T-cell (primary cell): ENCODE measurements at places on chromosomes 3 and 15.

DNA sequence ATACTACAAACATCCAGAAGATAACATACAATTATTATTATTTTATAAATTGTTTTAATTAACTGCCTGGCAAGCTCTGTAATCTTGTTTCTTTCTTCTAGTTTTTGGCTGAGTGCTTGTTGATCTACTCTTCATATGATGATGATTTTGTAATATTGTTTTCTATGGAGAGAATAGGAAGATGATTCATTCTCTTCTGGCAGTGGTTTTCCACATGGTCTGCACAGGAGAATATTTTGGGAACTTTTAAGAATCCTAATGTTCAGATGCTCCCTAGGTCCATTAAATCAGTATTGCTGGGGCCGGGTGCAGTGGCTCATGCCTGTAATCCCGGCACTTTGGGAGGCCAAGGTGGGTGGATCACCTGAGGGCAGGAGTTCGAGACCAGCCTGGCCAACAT lies 37.6 kb downstream of the CACNA2D3 start:
- no peak for DNase-seq

GRCh38 chr3:44439499-44440295 lies 37.8 kb downstream of the ZNF445 start:
- DNase-seq: peak; percentile 62

DNA sequence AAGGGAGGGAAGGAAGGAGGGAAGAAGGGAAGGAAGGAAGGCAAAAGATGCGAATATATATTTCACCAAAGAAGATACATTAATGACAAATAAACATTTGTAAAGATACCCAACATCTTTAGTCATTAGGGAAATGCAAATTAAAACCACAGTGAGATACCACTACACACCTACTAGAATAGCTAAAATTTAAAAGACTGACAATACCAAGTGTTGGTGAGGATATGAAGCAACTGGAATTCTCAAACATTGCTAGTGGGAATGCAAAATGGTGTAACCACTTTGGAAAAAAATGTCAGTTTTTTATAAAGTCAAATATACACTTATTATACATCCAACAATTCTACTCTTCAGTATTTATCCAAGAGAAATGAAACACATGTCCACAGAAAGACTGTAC lies 4.3 kb upstream of the COLQ start:
- no peak for DNase-seq

- no peak for DNase-seq
These were observed 754.1 kb downstream of the NR2F2 start for GRCh38 chr15:97084650-97085049.

DNA sequence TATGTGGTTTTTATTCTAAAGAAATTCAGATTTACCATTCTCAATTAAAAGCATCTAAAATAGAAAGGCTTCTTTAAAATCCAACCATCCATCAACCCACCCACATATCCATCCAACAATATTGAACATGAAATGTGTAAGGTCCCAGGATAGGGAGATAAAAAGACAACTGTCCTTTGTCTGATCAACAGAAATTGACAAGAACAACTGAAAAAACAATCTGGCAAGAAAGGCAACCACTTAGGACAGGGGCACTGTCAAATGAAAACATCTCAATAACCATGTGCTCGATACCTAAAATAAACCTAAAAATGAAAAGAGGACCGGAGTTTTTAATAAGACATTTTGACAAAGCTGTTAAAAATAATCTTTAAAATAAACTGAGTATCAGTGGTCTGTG lies 67.2 kb downstream of the NR1I2 start:
- DNase-seq: no peak

DNA sequence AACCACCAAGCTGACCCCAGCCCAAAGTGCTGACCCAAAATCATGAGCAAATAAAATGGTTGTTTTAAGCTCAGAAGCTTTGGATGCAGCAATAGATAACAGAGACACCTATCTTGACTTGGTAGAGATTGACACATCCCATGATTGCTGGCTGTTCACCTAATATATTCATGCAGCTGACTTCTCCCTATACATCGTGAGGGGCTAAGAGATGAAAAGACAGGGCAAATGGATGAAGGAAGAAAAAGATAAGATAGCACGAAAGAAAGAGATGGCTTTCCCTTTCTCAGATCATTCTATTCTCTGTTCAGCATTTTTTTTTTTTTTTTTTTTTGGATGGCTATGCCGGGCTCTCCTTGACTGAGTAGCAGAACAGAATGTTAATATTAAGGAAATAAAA lies 141.5 kb upstream of the ADAMTS9 start:
- DNase-seq: no peak

GRCh38 chr15:50059883-50060282 lies 59.1 kb downstream of the ATP8B4 start:
- DNase-seq: no peak

DNA sequence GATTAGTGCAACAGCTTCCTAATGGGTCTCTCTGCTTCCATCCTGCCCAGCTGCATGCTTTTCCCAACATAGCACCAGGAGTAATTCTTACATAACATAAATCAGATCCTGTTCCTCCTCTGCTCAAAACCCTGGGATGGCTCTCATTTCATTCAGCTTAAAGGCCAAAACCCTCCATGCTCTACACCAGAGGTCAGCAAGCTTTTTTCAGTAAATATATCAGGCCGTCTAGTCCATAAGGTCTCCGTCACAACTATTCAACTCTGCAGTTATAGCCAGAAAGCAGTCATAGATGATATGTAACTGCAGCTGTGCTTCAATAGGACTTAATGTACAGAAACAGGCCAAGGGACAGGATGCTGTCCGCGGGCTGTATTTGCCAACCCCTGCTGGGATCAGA lies 202.8 kb upstream of the UBE2E2 start:
- DNase-seq: no peak

DNA sequence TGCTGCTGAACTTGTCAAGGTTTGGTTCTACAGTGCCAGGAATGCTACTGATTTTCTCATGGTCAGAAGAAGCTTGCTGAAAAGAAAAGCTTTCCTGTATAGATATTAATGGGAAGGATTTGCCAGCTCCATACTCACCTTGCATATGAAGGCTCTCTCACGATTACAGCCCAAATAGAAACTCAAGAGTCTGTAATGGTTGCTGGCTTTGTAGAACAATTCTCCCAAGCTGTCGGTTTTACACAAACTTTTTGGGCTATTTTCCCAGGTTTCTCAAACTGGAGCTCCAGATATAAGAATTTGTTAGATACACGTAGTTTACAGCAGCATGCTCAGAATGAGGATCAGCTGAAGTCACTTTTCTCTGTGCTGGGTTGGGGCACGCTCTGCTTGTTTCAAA lies 30.1 kb upstream of the LRRC3B start:
- DNase-seq: no peak

DNA sequence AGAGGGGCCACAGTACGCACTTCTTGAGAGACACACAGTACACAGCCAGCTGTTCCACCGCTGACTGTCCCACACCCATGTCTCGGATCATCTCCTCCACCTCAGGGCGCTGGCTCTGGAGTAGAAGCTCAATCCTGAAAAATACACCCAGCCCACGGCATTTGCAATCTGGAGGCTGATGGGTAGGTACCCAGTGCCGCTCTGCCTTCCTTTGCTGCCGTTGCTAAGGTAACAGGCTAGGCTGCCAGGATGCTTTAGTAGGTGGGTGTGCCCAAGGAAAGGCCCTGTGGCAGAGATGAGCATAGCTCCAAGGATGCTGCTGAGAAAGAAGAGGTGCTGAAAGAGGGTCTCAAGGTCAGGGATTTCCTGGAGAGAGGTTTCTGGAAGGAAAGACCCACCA lies 14.6 kb downstream of the TRAIP start:
- no peak for DNase-seq

DNA sequence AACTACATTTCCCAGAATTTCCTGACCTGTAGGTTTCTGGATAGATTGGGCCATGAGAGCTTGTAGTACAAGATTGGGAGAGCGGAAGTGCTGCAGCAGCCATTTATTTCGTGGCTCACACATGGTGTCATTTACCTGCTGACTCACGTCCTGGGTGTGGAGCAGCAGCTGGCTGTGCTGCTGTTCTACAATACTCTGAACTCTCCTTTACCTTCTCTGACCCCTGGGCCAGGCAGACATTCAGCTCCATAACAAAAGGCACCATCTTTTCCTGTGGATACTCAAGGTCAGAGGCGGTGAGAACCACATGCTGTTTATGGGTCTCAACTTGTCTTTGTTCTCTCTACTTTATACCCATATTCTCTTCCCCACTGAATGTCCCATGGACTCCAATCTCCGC lies 490.2 kb downstream of the IGSF11 start:
- DNase-seq: no peak

- no peak for DNase-seq
These were observed 1.5 kb downstream of the SLITRK3 start for GRCh38 chr3:165194511-165195240.

DNA sequence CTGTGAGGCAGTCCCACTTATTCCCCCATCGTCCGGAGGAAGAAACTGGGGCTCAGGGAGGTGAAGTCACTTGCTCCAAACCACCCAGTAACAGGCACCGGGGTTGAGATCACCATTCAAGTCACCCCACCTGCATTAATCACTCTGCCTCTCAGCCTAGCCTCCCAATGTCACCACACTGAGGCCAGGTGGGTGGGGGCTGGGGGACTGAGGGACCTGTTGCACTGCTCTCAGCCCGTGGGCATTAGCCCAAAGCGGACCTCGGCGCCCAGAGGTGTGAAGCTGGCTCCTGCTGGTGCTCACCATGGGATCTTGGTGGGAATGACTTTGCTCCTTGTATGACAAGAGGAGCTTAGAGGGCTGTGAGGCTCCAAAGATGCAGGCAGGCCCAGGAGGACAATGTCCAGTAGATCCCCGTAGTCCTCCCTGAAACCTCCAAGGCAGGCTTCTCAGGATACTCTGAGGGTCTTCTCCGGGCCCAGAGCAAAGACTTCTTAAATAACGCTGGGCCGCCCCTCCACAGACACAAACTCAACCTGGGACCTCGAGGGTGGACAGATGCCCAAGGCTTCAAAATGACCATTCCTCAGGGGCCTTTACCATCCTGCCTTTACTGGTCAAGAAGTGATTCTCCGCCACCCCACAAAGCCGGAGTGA lies 1.7 kb downstream of the NT5DC2 start:
- DNase-seq: no peak

- no peak for DNase-seq
These were observed 4.0 kb downstream of the C3orf52 start for GRCh38 chr3:112089956-112090886.

DNA sequence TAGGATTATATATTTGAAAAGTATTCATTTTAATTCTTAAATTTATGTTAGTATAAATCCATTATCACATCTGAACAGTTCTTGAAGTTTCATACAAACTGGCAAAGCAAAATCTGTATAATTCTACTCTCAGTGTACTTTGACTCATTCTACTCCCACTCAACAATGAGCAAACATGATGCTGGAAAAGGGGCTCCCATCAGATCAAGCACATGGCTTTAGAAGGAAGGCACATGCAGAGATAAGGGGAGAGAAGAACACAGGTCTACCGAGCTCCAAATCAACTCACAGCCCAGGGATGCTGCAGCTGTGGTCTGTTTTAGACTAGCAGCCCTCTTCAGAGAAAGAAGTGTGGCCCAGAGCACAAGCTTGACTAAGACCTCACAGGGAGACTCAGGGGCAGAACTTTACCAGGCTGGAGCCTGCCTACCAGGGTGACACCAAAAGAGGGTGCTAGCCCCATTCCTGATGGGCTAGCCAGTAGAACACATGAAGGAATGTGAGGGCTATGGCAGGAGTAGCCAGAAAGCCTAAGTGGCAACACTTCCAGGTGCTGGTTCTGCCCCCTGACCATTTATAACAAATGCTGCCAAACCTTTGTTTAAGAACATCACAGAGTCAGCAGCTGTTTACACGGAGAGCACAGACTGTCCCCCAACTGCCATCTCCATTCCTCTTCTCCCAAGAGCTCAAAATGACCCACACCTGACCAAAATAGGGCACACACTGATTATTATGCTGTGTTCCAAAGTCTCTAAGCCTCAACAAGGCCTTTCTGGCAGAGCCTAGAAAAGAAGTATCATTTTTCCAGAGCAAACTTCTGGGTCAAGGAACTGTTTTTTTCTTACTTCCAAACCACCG lies 19.5 kb downstream of the SEC22C start:
- no peak for DNase-seq

GRCh38 chr3:67642190-67642589 lies 12.2 kb downstream of the SUCLG2 start:
- no peak for DNase-seq

DNA sequence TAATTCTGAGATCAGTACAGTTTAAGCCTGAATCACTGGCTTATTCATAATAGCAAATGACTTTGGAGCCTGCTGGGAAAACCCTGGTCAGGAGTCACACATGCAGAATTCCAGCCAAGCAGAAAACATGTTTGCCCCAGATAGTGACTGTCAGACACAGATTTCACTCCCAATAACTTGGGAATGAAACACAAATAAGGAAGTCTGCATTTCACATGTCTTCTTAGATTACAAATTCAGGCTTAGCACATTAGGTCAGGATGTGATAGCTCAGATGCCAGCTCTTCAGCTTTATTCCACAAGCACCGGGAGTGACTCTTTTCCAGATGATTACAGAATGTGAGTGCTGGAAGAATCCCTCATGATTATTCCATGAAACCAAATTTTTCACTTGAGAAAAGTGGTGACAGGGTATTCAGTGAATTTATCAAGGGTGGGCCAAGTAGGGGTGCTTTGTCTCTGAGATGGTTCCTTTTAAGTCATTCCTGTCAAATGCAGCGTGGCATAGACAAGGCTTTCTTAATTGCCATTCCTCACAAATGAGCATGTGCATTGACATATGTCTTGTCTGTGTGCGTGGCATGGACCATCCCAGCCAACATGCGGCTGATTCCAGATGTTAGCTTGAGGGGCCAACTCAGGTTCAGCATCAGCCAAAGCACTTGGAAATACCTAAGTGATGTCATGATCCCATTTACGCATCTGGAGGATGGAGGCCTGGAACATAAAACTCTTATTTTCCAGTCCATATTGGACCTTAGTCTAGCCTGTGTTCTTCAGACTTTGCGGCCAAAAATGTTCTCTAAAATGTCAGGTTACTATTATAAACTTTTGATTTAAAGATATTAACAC lies 191.0 kb downstream of the EPHB1 start:
- DNase-seq: no peak

DNA sequence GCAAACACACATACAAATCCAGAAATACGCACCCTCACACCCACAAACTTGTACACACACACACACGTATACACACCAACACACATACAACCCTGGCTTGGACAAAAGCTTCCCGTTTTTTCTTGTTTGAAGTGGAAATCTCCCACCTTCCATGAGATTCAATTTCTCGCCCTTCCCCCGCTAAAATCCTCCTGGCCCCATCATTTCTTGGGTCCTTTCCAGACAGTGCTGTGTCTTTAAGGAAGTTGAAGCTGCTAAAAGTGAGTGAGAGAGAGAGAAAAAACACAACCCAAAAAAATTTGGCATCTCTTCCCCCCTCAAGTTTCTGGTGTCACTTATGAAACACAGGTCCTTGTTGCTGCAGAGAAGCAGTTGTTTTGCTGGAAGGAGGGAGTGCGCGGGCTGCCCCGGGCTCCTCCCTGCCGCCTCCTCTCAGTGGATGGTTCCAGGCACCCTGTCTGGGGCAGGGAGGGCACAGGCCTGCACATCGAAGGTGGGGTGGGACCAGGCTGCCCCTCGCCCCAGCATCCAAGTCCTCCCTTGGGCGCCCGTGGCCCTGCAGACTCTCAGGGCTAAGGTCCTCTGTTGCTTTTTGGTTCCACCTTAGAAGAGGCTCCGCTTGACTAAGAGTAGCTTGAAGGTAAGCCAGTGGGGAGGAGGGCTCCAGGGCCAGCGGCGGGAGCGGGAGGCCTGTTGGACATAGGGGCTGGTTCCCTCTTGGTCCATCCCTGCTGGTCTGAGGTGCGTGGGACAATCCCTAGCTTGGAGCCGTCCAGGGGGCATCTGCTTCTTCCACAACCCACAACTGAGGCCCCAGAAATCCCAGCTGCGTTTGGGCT lies at the start of gene ISLR:
Gene ISLR (plus strand): TSS at position 331 of the 839 bp plus-strand sequence. CDS start 1,149 bp downstream, outside the sequence.
- DNase-seq: no peak

- DNase-seq: peak; percentile 76
These were observed 24.6 kb upstream of the SACM1L start for GRCh38 chr3:45664578-45664977.
